ENCODE measurements at places on chromosomes 2 and 18. TPM values are rescaled to one million over a fixed set of nuclear protein-coding genes. Genes with fewer than 3 reads are reported as not detected.

- DNase-seq: no peak
These were observed 203.2 kb upstream of the ACVR2A start for GRCh38 chr2:147641651-147642050.

The GREB1L gene
- 13.1 TPM for total RNA-seq

GRCh38 chr2:239834143-239834542 is 191.0 kb downstream of the NDUFA10 start:
- peak; percentile 17 for DNase-seq

The NOSTRIN gene
- total RNA-seq: 4.1 TPM

DNA sequence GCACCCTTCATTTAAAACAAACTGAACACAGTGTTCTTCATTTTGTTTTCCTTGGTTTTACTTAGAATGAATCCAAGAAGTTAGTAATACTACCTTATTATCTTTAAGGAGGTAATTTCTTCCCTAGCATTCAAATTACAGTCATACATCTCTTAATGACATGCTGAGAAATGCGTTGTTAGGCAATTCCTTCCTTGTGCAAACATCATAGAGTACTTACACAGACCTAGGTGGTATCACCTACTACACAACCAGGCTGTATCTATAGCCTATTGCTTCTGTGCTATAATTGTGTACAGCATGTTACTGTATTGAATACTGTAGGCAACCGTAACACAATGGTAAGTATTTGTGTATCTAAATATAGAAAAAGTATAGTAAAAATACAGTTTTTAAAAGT is 8.4 kb upstream of the CABYR start:
- DNase-seq: no peak

DNA sequence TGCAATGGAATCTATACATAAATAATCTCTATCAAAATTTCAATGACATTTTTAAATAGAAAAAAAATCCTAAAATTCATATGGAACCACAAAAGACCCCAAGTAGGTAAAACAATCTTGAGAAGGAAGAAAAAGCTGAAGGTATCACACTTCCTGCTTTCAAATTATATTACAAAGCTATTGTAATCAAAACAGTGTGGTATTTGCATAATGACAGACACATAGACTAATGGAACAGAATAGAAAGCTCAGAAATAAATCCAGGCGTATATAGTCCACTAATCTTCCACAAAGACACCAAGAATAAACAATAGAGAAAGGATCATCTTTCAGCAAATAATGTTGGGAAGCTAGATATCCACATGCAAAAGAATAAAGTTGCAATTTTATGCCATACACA is 699.8 kb upstream of the ID2 start:
- no peak for DNase-seq

DNA sequence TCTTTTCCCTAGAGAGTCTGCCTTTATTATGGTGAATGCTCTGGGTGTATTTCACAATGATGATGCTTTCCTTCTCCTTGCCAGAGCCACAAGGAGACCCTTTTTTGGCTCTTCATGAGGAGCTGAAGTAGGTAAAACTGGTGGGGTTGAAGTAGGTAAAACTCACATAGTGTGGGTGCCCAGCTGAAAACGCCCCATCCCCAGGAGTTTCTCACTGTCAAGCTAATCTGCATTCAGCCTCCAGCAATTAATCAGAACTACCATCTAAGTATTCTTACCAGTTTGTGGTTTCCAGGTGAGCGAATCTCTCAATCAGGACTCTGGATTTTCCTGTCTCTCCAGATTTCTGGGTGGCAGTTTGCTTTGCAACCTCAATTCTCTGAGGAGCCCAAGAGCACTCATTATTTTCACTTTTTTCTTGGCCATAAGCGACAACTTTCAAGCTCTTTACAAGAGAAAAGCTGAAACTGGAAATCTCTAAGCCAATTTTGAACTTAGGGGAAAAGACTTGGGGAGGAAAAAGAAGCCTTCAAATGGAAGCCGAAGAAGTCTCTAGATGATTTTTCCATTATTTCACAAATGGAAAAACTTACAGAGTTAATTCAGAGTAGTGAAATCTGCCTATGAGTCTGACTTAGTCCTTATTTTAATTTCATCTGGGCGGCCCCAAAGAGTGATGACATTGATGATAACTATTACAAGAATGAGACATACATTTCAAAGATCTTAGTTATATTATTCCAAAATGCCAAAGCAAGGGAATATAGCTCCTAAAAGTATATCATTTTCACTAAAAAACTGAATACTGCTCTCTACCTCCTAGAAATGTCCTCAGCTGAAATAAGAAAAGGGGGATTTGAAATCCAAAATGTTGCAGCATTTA is 121.4 kb upstream of the MAP3K20 start:
- no peak for DNase-seq

DNA sequence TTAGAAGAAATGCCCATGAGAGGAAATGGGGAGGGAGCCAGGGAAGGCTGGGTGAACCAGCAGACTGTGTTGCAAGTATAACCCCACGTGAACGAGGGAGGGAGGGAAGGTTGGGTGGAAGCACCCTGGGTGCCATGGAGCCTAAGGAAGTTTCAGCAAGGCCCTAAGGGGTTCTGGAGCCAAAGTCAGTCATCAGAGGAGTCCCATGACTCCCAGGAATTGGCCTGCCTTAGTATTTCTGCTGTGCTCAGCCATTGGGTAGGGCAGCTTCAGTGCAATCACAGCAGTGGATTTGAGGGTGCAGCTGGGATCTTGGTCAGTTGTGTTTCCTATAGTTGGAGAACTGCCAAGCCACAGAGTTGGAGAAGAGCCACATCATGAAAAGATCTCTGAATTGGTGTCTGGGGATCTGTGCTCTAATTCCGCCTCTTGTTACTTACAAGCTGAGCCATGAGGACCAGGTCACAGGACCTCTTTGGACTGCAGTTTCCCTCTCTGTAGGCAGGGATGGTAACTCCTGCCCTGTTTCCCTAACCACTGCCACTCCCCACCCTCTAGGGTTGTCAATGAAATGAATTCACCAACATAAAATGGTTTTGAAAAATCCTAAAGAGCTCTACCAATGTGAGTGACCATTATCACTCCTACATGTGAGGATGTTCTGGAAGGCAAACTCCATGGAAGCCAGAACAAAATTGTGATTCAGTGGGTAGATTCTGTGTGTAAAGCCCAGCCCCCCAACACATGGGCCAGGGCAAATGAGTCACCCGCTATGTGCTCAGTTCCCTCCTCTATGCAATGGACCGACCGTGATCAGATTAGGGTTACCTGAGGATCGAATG is 108.9 kb downstream of the CLIP4 start:
- no peak for DNase-seq

DNA sequence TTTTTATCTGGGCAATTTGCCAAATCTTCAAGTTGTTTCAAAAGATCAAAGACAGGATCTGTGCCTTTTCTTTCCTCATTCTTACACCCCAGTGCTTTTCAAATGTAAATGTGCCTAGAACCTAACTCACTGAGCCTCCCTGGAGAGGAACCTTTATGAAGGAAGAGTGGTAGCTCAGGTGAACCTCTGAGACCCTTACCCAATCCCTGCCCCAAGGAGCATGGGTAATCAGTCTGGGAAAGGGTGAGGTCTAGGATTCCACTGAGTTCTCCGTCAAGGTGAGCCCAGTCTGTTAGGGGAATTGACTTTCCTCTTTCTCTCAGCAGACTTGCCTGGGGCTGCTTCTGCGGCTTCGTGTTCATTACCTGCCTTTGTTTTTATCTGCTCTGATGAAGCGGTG is 88.1 kb upstream of the MAP4K4 start:
- DNase-seq: no peak

GRCh38 chr2:21256006-21256405 is 132.2 kb downstream of the TDRD15 start:
- no peak for DNase-seq

GRCh38 chr2:236678307-236678975 is 108.8 kb downstream of the ACKR3 start:
- DNase-seq: no peak

- DNase-seq: no peak
These were observed 6.3 kb upstream of the SCYGR8 start for GRCh38 chr2:227739351-227739750.

GRCh38 chr2:47016172-47016913 is 100.7 kb upstream of the MCFD2 start:
- no peak for DNase-seq

GRCh38 chr2:62415019-62415431 is 91.0 kb downstream of the TMEM17 start:
- no peak for DNase-seq

The SERPINB10 gene
- total RNA-seq: 4.6 TPM

The IL1R2 gene
- 28.2 TPM for total RNA-seq

DNA sequence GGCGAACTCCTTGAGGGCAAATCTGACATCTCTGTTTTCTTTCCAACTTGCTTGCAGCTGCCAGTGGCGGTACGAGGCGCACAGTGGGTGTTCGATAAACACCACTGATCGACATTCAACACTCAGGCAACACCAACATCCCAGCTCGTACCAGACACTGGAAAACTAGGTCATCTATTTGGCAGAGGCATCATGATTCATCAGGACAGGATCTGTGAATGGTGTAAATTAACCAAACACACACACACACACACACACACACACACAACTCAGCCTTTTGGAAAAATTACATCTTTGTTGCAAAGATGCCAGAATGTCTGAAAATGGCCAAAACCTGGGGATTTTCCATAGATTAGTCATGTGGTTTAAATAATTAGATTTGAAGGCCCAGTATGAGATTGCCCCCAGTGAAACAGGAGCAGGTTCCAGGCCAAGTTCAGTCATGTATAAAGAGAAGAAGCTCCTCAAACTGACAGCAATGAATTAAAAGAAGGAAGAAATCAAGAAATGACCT is 150.5 kb upstream of the NCKAP5 start:
- DNase-seq: no peak

The SERPINB12 gene
- not detected for total RNA-seq

DNA sequence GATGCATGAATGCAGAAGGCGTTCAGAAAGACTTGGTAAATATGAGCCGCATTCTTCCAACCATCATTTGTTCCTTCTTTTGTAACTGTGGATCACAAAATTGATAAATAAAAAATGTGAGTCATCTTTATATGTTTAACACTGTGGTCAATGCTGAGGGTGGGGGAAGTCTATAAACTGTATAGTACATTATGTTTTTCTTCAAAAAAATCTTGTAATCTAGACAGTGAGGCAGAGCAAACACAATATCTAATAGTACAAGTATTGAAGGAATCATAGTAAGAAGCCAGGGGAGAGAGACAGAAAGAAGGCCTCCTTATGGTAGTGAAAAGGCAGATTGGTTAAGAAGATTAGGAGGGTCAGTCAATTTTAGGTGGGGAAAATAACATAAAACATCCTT is 30.7 kb upstream of the CALCRL start:
- no peak for DNase-seq

- DNase-seq: no peak
These were observed 112.4 kb downstream of the CYRIA start for GRCh38 chr2:16553226-16553625.

- no peak for DNase-seq
These were observed 90.4 kb downstream of the DOCK10 start for GRCh38 chr2:224951723-224952481.

- DNase-seq: no peak
These were observed 16.3 kb downstream of the CDC42EP3 start for GRCh38 chr2:37654932-37655841.

DNA sequence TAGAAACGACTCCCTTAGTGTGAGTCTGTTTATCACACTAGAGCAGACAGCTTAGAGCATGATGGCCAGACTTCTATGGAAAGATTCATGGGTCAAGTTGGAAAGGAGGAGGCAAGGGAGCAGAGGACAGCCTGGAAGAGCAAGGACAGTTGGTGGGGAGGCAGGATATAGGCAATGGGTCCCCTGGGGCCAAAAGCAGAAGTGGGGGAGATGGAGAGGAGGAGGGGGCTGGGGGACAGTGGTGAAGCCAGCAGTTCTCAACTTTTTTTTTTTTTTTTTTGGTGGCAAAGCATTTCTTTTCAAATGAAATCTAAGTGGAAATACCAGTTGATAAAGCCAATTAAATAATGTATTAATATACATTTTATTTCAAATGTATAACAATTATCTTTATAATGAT is 197.9 kb downstream of the HRH4 start:
- DNase-seq: no peak

- DNase-seq: no peak
These were observed 153.4 kb downstream of the CAPN13 start for GRCh38 chr2:30653847-30654246.

The EPB41L3 gene
- total RNA-seq: 6.7 TPM

DNA sequence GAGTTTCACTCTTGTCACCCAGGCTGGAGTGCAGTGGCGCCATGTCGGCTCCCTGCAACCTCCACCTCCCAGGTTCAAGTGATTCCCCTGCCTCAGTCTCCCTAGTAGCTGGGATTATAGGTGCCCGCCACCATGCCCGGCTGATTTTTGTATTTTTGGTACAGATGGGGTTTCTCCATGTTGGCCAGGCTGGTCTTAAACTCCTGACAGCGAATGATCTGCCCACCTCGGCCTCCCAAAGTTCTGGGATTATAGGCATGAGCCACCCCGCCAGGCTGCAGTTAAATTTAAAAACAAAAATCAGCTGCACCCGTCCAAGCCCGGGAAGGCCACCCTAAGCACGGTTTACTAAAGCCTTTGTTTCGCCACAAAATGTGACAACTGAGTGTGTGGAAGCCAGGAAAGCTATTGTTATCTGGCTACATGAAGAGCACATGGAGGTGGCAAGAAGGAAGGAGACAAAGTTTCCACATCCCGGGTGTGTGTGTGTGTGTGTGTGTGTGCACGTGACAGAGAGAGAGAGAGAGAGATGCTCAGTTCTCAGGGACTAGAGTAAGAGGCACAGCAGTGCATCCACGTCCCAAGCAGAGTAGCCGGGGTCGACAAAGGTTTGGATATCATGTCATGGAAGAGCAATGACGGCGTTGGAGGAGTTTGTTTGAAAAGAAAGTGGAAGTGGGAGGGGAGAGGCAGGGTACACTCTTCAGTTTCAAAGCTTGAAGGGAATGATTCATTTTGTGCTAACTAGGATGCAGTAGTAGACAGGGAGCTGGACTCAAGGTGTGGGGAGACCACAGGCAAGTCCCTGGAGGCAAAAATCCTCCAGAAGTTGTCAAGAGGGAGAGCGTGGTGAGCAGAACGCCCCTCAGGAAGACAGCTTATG is 20.1 kb downstream of the INPP5D start:
- peak; percentile 33 for DNase-seq

The SRD5A2 gene
- total RNA-seq: 23.3 TPM

The ALPP gene
- not detected for total RNA-seq

The REG3G gene
- 0.28 TPM for total RNA-seq

- no peak for DNase-seq
These were observed 10.6 kb upstream of the WIPF1 start for GRCh38 chr2:174607989-174608865.

The SCN3A gene
- 0.50 TPM for total RNA-seq

DNA sequence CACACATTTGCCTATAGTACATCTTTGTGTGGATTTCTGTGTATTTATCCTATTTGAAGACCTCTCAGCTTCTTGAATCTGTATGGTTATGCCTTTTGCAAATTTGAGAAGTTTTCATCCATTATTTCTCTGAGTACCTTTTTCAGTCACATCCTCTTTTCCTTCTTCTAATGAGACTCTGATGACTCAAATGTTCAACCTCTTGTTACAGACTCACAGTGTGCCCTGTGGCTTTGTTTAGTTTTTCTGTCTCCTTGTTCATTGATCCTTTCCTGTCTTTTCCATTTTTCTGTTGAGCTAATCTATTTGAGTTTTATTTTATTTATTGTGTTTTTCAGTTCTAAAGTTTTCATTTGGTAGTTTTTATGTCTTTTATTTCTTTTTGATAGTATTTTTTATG is 87.0 kb upstream of the LRP1B start:
- DNase-seq: no peak

The CHST9 gene
- total RNA-seq: 0.42 TPM

Data from liver (tissue), 10 donors.